ENCODE measurements at places on chromosomes 5 and 9.

DNA sequence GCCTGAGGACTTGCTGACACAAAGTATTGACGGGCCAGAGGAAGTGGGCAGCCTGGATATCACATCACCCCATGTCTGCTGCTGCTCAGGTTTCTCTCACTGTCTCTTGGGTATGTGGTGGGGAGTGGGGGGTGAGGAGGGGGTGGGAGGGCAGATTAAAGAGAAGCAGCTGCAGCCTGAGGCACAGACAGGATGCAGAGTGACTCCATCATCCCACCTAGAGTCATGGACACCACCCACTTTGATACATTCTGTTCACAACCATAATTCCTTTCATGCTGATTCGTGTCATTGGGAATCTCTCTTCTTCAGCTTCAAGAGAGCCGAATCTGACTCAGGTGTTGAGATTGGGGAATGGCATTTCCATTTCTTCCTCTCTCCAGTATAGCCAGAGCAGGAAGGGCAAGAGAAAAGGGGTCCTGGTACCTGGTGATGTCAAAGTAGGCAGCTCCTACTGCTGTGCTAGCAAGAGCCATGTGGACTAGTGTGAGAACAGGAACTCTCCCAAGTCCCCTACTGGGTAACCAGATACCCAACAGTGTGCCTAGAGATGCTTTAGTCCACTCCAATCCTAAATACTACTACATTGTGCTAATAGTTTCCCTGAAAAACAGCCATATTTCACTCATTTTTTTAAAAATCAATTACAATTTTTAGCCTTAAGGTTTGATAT, 22.4 kb downstream of the GRAMD2B start:
- no peak for DNase-seq

GRCh38 chr5:179131886-179132585, 71.9 kb downstream of the ZNF354C start:
- DNase-seq, result no peak

GRCh38 chr9:13588151-13589033, 308.9 kb upstream of the MPDZ start:
- no peak for DNase-seq

DNA sequence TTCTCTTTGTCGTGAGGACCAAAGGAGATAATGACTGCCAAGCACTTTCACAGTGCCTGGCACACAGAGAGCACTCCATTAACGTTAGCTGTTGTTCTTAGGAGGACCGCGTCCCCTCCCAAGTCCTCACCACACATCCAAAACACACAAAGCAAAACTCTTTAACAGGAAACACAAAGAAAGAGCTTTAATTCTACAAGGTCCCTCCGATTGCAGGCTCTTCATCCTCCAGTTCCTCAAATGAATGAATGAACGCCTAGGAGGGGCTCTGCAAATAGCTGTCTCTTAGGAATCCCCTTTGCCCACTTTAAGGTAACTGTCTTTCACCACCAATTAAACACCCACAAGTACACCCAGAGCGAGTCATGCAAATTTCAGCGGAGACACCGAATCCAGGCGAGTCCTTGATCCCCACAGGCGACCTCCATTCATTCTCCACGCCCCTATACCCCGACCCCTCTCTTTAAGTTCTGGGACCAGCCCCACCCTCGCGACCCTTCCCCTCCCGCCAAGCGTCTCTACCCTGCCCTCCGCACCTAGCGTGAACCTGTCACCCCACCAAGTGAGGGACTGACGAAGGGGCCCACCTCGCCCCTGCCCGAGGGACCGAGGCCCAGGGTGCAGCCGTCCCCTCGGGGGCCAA, 644 bp downstream of the TSC1 start:
- DNase-seq, result no peak

GRCh38 chr9:122333169-122333808, 37.5 kb upstream of the PTGS1 start:
- DNase-seq, result no peak

GRCh38 chr9:87372356-87372851, 125.3 kb upstream of the DAPK1 start:
- DNase-seq, result no peak

- no peak for DNase-seq
Measured at GRCh38 chr5:173614591-173614990, 1.9 kb downstream of the BOD1 start.

GRCh38 chr9:122334916-122335315, 35.9 kb upstream of the PTGS1 start:
- DNase-seq, result no peak

- no peak for DNase-seq
Measured at GRCh38 chr5:72117307-72117706, 10.0 kb downstream of the MAP1B start.

DNA sequence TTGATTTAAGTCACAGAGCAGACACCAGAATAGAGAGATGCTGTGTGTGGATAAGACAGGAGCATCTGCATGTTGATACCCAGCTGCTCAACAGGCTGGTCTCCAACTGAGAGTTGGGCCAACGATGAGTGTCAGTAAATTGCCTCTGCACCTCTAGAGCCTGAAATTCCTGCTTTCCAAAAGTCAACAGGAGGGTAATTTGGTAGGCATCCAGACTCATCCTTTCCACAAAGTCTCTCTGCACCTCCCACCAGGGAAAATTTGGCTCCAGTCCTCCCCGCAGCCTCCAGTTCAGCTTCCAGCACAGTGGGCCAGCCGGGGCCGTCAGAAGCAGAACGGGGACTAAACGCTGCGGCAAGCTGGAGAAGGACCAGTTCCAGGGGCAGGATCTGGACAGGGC, 136.9 kb downstream of the RFK start:
- DNase-seq, result no peak

GRCh38 chr9:30078195-30078594, 2306.2 kb upstream of the ACO1 start:
- no peak for DNase-seq

- no peak for DNase-seq
Measured at GRCh38 chr9:107312376-107313050, 29.4 kb downstream of the RAD23B start.

DNA sequence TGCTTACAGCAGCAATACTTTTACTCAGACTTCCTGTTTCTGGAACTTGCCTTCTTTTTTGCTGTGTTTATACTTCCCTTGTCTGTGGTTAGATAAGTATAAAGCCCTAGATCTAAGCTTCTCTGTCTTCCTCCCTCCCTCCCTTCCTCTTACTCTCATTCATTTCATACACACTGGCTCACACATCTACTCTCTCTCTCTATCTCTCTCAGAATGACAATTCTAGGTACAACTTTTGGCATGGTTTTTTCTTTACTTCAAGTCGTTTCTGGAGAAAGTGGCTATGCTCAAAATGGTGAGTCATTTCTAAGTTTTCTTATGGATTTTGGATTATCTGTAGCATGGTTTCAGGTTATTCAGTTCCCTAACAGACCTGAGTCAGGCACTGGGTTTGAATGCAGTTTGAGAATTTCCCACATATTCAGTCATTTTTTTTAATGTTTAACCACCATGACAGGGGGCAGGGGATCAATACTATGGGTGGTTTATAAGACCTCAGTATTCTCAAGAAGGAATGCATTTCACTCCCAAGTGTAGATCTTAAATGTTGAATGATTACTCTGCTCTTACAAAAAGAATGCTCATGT, at the start of gene IL7R:
Gene IL7R, plus strand, starts transcription at position 127 of the 587 bp plus-strand sequence. Its CDS starts 87 bp downstream, at position 214.
- DNase-seq, result no peak

DNA sequence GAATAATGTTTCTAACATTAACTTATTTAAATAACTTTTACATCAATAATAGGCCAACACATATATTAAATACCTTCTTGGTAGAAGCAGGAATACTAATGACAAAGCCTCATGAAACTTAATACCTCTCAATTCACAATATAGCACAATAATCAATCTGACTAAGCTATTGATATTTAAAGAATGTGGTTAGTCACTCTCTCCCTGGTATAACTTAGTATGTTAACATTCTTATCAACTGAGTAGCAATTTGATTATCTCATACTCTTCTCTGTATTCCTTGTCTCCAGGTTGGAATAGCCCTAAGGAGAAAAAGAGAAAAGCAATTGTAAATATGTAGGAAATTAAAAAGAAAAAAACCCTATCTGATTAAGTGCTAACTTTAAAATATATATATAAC, 4.9 kb upstream of the PGGT1B start:
- DNase-seq, result no peak

DNA sequence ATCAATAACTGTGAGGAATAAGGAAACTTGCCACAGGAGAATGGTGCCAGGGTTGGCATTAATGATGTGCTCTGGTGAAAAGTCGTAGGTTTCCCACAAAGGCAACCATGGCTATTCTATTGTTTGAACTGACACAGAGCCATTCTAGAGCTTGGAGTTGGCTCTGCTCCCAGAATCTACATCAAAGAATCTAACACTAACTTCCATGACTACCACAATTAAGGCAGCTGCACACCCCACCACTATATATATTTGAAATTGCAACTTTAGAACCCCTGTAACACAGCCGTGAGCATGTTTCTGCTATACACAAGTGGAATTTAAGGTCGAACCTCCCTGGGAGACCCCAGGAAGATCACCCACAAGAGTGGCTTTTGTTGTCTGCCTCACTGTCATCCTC, 89.7 kb upstream of the CCDC152 start:
- DNase-seq, result no peak

GRCh38 chr5:107436201-107436600, 234.5 kb downstream of the EFNA5 start:
- no peak for DNase-seq

GRCh38 chr5:24353611-24354010, 291.2 kb downstream of the CDH10 start:
- no peak for DNase-seq

DNA sequence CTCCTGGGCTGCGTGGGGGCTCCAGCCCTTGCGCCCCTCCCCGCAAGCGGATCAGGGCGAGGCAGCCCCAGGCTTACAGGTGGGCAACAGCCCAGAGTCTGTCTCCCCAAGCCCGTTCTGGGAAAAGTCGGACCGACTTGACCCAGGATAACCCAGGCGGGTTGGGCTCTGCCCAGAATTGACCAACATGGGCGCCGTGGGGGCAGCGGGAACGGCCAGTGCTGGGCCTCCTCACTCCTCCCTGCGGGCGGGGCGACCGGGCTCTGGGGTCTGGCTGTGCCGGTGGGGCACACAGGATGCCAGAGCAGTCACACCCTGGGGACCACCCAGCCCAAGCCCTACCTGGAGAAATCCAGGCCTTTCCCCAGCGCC, 15.3 kb upstream of the SYNPO start:
- no peak for DNase-seq

GRCh38 chr5:167511-167910, 23.8 kb upstream of the LRRC14B start:
- DNase-seq, result no peak

GRCh38 chr5:174146556-174146955, 101.0 kb downstream of the NSG2 start:
- DNase-seq, result no peak

GRCh38 chr9:28916348-28916747, 1343.1 kb upstream of the C9orf72 start:
- DNase-seq, result no peak

DNA sequence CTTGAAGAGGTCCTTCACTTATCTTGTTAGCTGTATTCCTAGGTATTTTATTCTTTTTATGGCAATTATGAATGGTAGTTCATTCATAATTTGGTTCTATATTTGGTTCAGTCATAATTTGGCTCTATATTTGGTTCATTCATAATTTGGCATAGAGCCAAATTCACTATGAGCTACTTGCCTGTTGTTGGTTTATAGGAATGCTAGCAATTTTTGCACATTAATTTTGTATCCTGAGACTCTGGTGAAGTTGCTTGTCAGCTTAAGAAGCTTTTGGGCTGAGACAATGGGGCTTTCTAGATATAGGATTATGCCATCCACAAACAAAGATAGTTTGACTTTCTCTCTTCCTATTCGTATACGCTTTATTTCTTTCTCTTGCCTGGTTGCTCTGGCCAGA, 142.2 kb downstream of the PLCXD3 start:
- DNase-seq, result no peak

DNA sequence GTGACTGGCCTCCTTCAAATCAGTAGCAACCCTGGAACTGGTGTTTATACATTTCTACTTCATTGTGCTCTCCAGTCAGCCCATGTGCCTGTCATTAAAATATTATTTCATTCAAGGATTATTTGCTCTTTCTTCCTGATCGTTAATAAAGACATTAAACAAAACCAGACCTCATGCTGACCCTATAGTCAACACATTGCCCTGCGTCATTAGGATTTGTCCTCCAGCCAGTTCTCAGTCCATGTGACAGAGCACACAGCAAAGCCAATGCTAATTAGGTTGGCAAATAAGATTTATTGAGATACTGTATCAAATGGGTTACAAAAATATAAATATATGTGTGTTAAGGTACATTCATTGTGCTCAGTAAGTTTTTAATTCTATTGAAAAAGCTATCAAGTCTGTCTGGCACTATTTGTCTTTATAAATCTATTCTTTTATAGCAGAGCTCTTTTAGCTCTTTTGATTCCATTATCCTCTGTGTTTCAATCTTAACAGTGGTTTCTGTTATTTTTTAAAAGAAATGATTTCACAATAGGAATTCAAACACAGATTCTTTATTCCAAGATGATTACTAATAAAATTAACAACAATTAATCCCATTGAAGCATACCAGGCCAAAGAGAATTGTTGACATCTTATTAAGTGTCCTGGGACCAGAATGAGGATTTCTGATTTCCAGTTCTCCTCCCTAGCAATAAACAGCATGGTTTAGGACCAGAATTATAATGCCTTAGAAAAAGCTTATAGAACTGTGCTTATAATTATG, 209.4 kb upstream of the RGMB start:
- no peak for DNase-seq

DNA sequence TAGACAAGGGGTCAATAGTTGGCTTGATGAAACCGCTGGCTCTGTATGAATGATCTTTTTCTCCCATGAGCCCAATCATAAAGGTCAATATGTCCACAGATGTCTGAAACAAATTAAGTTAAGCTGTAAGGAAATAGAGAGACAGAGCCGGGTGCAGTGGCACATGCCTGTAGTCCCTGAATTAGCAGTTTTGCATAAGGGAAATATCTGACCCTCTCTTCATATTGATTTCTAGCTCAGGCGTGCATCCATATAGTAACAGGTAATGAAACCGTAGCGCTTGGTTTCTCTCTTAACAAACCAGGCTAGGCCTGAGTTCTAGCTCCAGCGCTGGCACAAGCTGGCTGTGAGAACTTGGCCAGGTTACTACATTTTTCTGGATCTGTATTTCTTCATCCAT, 118.1 kb upstream of the ERCC6L2 start:
- DNase-seq, result no peak

GRCh38 chr5:140041492-140042392, 1.4 kb downstream of the NRG2 start:
- DNase-seq, result no peak

GRCh38 chr5:39523821-39524220, 99.0 kb upstream of the DAB2 start:
- DNase-seq, result no peak

DNA sequence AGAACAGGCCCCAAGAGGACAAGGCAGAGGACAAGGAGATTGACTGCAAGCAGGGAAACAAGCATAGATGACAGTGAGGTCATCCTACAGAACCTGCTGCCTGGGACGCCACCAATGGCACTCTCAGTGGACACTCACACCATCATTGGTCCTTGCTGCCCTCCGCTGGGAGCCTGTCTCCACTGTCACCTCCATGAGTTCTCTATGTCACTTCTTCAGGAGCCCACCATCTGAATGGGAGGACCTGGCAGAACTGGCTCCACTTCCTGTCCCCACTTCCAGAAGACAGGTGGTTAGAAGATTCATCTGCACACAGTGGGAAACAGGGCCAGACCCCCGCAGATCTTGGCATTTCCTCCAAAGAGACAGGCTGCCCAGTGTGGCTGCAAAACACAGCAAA, 188.9 kb downstream of the HSD17B3 start:
- DNase-seq, result no peak

GRCh38 chr5:67195406-67196275, 958 bp downstream of the CD180 start:
- no peak for DNase-seq

GRCh38 chr9:82584349-82584863, 478.5 kb downstream of the RASEF start:
- DNase-seq, result no peak

GRCh38 chr5:11684607-11685006, 219.6 kb downstream of the CTNND2 start:
- no peak for DNase-seq
